ENCODE measurements at places on chromosomes 6 and 20.

- DNase-seq, result no peak
These were observed 60.1 kb upstream of the FRMD1 start for GRCh38 chr6:168139121-168139520.

DNA sequence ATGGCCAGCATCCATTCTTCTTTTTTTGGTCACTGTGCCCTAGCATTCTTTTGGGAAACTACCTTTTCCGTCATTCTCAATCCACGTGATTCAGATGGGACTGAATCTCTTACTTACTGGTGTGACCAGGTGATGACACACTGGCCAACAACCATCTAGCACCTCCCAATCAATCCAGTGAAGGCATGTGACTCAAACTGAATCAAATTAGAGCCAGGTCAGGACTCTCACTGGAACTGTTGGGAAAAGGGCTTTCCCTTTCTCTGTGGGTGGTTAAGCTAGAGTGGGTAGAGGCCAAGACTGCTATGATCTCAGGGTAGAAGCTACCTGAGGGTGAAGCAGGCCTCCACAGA lies 36.2 kb upstream of the ZMYND8 start:
- no peak for DNase-seq

DNA sequence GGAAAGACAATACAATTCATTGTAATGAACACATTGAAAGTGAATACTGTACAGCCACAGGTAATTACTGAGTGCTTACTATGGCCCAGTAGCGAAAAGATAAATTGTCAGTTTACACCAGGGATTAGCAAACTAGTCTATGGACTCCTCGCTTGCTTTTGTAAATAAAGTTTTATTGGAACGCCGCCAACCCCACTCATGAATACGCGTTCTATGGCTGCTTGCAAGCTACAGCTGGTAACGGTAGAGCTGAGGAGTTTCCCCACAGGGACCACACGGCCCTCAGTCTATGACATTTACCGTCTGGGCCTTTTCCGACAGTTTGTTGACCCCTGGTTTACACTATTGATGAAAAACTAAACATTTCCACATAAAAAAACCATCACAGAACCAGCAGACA lies 24.2 kb downstream of the LAMA5 start:
- no peak for DNase-seq

DNA sequence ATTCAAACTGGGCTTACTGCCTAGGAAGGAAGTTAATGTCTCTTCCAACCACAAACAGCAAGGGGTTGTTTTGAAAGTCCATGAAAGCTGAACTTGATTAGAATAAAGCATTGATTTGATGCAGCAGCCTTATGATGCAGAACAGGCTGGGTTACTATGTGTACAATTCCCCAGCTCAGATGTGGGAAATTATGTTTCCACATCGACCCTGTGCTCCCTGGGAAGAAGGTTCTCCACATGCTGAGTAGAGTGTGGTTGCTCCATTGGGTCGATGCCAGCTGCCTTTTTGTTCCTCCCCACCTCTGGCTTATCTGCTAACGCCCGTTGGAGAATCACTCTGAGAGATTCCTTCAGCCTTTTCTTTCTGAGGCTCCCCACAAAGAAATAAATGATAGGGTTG lies 1.2 kb downstream of the MAS1L start:
- no peak for DNase-seq

Measured in cerebellar nuclear complex (tissue), 1 donor.